ENCODE measurements at places on chromosomes 1 and 21.

DNA sequence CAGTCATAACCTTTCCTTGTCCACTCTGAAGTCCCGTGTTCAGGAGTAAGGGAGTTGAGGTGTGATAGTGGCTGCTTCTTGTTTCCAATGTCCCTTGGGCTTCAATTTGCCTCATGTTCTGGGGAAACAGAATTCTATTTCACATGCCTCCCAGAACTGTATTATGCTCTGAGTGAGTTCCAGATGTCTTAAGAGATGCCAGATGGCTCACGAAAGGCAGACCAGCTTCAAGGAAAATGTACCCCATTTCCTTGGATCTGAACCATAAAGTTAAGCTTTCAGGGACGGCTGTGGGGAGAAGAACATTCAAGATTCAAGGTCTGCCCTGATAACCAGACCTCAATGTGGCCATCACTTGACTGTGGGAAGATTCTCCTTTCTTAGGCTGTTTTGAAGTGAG, 42.4 kb downstream of the C1orf87 start:
- DNase-seq, result no peak

- no peak for DNase-seq
These were observed 113.4 kb downstream of the DISP1 start for GRCh38 chr1:222928212-222928611.

DNA sequence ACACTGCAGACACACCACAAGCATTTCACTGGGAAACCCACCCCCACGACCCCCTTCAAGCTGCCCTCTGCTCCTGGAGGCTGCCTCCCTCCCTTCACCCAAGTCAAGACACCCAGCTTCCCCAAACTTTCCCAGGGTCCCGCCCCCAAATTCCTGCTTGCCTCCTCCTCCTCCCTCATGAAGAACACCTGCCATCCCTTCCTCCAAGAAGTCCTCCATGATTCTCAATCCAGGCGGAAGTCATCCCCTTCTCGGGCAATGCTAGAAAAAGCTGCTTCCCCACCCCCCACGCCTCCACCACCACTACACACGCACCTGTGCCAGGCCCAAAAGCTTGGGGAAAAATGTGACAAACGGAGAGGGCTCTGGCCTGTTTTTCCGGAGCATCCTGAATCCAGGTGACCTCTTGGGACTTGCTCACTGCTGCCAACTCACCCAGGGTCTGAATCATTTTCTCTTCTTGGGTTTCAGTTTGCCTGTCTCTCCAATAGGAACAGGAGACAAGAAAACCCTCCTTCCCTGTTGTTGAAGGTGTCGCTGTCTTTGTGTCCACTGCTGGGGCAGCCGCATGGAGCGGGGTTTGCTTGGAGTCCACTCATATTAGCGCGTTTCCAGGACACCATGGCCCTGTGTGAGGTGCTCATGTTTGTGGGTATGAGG, 101.0 kb upstream of the CASZ1 start:
- no peak for DNase-seq

- peak; percentile 69 for DNase-seq
These were observed 520 bp downstream of the TMEM201 start for GRCh38 chr1:9589144-9589718.

GRCh38 chr1:172758259-172758658, 99.4 kb downstream of the FASLG start:
- no peak for DNase-seq

GRCh38 chr1:156002188-156002911, 18.4 kb downstream of the SSR2 start:
- no peak for DNase-seq

GRCh38 chr21:43817157-43818086, 28.0 kb downstream of the RRP1 start:
- DNase-seq, result no peak

DNA sequence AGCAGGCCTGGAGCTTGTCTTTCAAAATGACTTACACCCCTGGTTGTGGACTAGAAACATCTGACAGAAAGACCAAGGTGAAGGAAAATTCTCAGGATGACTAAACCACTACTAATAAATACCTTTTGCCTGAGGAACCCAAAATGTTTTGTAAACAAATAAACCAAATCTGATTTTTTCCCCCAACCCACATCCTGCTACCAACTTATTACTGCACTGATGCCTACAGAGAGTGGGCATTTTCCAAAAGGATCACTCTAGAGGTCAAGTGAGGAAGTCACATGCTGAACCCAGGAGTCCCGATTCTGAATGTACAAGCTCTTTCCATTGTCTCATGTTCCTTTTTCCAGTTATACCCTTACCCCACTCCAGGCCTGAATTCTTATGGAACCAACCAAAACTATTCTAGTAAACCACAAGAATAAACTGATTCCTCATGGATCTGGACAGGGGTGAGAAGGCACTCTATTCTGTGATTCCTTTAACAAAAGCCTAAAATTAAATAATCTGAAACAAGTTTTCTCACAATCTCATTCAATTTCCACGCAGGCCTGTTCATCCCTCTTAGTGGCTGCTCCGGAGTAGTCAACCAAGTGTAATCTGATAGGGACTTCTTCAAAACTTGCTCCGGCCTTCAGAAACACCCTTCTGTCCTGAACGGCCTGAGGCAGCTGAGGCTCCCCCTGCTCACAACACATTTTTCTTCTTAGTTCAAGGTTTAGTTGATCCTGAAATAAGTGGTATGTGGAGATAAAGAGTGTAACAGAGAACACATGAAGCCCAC, 1.4 kb downstream of the PI4KB start:
- DNase-seq, result no peak

DNA sequence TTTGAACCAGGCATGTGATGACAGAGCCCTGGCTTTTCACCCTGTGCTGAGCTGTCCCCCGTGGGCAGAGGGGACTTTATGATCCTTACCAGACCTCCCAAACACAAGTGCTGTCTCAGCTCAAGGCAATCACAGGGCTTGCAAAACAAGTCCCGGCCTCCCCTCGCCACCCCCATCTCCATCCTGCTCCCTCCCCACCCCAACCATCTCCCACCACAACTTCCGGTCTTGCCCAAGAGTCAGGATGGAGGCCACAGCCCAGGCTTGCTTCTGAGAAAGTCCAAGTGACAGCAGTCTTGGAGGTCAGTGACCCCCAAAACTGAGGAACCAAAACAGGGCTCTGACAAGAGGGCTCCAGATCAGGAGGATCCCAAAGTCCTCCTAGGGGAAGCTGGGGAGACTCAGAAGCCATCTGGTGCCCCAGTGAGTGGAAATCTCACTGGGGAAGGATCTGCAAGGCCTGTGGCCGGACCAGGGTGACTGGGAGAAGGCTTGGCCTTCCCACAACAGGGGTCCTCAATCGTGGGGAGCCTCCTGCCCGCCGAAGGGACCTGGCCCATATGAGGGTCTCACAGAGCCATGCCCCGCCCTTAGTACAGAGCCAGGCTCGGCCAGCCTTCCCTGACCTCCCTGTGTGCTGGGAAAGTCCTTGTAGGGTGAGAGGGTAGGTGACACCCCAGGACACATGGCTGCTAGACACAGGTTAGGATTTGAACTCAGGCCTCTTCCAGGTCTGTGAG, 4.5 kb upstream of the SDC3 start:
- no peak for DNase-seq

- DNase-seq, result no peak
These were observed 71.3 kb downstream of the RPE65 start for GRCh38 chr1:68378296-68379084.

DNA sequence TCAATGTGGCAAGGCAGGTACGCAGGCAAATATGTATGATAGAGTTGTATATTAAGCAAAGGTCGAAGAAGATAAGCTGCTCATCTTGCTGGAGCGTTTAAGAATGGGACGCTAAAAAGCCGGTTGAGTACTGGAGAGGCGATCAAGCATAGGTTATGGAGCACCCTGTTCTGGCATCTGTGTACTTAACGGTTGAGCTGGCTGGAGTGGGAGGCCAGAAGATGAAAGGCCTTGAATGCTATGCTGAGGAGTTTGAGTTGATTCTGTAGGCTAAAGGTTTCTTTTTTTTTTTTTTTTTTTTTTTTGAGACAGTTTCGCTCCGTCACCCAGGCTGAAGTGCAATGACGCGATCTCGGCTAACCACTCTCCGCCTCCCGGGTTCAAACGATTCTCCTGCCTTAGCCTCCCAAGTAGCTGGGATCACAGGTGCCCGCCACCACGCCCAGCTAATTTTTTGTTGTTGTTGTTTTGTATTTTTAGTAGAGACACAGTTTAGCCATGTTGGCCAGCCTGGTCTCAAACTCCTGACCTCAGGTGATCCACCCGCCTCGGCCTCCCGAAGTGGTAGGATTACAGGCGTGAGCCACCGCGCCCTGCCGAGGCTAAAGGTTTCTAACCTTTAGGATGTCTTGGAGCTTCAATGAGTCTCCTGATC, 850 bp upstream of the KHDC4 start:
- no peak for DNase-seq

DNA sequence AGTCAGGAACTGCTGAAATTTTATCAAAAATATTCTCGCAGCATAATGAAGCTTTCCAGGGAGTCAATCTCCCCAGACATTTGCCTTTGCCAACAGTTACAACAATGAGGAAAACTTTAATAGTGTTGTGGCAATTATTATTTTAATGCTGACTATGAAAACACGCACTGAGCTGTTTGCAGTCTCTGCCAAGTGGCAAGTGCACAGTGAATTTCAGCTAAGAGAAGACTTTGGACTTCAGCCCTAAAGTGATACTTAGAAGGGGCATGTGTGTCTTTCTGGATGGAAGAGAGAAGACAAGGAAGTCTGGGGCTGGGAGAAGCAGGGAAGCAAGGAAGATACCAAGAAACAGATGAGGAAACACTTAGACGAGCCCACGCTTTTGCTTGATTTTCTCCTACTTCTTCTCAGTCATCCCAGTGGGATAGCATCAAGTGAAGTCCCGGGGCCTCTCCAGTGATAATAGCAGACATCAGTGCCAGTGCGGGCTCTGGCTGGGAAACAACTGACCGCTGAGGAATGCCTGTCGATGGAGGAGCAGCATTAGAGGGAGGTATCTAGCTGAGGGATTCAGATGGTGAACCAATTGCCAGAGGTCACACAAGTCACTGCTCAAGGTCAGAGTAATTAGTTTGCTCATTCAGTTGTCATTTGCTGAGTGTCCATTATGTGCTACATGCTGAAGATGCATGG, 196.3 kb downstream of the TTLL7 start:
- no peak for DNase-seq

DNA sequence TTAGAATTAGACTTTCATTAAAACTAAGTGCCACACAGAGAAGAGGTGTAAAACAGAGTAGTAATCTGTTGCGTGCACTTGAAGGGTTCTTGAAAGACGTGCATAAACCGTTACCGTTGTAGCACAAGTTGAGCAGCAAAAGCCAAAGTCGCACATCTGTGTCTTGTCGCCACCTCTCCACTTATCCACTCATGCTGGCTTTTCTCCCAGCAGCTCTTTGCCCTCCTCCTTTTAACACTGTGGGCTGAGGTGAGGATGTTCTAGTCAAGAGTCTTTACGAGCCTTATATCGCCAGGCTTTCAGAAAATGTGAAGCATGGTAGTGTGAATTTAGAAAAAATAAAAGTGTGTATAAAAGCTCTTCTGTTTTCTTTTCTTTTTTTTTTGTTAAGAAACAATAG, 48.0 kb downstream of the NR5A2 start:
- no peak for DNase-seq

GRCh38 chr1:206896261-206896660, 982 bp upstream of the IL24 start:
- DNase-seq, result no peak

- DNase-seq, result no peak
These were observed 81.5 kb downstream of the ABCA4 start for GRCh38 chr1:94039514-94039870.

DNA sequence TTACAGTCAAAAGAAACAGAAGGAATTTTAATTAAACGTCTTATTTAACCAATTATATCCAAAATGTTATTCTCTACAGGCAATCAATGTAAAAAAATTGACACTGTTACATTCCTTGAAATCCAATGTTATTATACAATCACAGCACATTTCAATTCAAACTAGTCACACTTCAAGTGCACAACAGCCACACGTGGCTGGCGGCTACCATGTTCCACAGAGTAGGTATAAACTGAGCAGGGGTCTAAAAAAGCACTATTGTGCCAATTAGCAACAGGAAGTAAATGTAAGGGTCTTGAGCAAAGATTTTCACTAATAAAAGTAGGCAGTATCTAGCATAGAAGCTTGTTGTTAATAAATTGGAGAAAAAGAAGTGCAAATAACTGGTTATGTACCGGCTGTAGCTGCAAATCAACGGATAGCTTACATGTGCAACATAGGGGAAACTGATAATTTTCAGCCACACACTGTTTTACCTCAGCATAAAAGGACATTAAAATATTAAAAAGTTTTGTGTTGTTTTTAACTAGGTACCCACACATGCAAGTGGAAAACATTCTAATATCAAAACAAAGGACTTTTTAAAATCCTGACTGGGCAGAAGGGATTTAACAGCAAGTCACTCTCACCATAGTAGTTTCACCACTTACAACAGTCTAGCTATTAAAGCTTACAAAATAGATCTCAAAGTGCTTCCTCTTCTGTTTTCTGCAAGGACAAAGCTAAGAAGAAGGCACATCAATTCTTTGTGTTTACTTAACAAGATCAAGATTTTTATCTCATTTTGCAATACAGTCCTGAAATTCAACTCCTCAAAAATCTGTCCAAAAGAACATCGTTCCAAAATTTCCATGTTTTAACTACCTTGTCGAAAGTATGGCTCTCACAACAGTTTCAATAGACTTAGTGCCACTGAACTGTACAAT, 2.5 kb downstream of the CSDE1 start:
- DNase-seq, result no peak

DNA sequence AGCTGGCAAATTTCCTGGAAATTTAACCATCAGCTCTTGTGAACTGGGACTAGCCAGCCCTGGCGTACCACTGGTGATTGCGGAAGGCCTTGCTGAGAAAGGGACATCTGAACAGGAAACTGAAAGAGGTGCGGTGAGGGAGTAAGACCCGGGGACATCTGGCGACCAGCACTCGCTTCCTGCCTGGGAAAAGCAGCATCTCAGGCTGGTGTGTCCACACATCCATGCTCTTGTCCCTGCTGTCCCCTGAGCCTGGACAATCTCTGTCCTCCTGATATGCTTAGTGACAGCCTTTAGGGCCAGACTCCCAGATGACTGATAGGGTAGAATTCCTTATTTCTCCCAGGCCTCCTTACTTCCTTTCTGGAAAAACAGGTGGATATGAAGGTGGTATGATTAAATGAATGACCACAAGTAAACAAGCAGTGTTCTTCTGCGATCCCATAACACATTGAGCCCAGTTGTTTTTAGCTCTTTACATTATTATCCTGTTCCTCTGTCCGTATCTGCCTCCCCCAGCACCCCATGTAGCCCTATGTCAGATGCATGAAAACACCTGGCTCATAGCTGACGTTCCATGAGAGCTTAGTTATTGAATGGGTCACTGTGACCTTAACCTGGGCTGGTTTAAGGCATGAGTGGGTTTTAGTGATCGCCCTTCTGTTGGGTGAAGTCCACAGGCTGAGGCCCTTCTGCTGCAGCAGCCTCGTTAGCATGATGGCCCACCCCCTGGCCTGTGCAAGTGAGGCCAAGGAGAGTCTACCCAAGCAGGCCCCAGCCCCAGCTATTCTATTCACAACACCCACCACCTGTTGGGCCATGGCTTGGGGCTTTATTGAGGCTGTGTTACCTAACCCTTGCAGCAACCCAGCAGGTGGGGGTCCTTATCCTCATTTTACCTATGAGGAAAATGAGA, 76.1 kb upstream of the GADD45A start:
- DNase-seq, result no peak

- no peak for DNase-seq
These were observed 26.7 kb downstream of the MIA3 start for GRCh38 chr1:222644636-222644980.

GRCh38 chr1:225691377-225691776, 38.5 kb upstream of the ENAH start:
- no peak for DNase-seq

- no peak for DNase-seq
These were observed 98.3 kb upstream of the IPO9 start for GRCh38 chr1:201730611-201731010.

GRCh38 chr1:101363891-101364318, 127.1 kb downstream of the S1PR1 start:
- DNase-seq, result no peak
